Activated T-cell treated with anti-CD3 and anti-CD28 coated beads for 48 hours (primary cell): ENCODE measurements at places on chromosomes 3 and 15.

DNA sequence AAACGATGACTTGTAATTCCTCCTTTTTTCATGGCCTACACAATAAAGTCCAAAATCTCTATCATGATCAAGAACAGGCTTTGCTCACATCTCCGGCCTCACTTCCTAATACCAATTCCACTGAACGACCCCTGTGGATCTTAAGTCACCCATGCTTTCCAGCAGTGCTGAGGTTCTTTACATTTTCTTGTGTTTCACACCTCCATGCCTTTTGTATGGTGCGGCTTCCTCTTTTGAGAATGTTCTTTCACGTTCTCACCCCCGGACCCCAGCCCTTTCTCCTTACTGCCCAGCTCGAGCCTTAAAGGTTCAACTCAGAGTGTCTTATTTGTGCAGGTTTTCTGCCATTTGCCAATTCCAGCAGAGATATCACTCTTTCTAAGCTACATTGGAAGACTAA is 70.1 kb downstream of the CSNK1G1 start:
- DNase-seq, result no peak

DNA sequence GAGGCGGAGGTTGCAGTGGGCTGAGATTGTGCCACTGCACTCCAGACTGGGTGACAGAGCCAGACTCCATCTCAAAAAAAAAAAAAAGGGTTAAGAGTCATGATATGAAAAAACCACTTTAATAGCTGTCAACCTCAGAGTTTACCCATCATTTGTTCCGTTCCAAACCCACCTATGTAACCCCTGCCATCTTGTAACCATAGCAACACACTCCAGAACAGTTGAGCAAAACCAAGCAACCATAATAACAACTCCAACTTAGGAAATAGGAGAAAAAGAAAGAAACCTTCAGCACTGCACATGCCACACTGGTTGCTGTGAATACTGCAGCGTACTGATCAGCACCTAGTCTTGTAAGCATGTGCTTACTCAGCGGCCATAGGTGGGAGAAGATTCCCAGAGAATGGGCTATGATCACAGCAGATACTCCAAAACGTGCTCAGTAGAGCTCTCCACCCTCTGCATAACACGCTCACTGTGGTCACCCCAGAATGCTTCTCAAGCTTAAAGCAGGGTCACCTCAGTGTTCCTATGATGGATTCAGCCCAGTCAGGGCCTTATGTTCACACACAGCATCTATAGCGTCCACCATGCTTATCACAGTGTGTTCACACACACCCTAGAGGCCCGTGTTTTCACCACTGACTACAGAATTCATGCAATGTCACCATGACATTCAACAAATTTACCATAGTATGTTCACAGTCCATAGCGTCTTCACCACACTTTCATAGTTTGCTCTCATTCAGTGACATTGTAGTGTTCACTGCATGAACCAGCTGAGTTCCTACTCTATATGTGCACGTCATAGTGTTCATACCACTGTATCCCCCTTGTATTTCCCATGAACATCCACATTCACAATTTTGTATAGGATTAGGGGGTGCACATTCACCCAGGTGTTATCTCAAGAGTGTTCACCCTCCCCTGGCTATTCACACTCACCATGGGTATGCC is 6.5 kb upstream of the CILP start:
- DNase-seq, result no peak

GRCh38 chr15:41004490-41004889 is 51.2 kb downstream of the CHAC1 start:
- no peak for DNase-seq

DNA sequence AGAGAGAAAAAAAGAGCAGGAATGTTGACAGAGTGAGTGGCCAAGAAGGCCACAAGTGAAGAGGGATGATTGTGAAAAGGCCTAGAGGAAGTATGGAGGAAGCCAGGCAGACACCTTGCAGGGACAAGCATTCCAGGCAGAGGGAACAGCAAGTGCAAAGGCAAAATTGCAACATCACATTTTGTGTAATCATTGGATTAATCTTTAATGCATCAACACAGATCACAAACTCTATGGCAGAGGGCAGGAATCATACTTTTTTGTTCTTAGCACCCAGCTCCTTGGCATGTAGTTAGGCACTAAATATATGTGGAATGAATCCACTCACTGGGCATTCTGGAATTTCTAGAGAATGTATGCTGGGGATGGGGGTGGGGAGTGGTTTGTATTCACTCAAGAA is 312.1 kb upstream of the PROK2 start:
- no peak for DNase-seq

DNA sequence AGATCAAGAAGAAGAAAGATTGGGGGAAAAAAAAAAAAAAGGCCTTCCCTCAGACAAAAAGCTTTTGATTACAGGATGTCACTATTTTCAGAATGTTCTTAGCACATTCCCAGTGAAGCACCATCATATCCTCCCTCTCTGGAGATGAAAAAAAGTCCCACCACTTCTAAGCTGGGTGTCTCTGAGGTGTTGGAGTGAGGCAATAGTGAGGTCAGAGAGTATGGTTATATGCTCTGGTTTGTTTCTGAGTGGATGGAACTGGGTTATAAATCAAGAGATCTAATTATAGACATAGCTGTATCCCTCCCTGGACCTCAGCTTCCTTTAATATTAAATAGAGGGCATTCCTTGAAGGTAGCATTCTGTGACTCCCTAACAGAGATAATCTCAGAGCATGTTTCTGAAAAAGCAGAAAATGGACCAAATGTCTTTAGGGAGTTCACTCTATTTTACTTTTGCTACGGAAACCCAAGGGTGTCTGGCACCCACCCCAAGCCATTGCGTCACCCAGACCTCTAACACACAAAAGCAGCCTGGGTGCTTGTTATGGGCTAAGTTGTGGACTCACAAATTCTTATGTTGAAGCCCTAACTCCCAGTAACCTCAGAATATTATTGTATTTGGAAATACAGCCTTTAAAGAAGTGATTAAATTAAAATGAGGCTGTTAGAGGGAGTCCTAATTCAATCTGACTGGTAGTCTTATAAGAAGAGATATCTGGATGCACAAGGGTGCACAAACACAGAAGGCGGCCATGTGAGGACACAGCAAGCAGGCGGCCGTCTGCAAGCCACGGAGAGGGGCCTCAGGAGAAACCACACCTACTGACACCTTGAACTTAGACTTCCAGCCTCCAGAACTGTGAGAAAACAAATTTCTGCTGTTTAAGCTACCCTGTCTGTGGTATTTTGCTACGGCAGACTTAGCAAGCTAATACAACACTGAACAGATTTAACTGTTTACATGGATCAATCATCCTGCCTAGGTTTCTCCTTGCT is 81.5 kb downstream of the MB21D2 start:
- no peak for DNase-seq

GRCh38 chr3:184513276-184514170 is 48.1 kb upstream of the EPHB3 start:
- DNase-seq, result peak; percentile 73

GRCh38 chr3:114445233-114445632 is 151.4 kb downstream of the TIGIT start:
- DNase-seq, result no peak

DNA sequence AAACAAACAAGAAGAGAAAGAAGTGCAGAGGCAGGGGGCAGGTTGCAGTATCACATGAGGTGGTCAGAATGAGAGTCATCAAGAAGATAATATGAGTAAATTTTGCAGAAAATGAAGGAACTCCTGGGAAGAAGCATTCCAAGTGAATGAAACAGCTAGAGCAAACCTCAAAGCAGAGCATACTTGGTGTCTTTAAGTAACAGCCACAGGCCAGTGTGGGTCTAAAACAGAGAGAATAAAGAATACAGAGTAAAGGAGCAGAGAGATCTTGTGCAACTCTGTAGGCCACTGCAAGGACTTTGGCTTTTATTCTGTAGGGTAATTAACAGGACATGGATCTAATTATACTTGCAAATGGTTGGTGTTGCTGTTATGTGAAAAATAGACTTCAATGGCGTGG is 81.3 kb downstream of the STAC start:
- no peak for DNase-seq

DNA sequence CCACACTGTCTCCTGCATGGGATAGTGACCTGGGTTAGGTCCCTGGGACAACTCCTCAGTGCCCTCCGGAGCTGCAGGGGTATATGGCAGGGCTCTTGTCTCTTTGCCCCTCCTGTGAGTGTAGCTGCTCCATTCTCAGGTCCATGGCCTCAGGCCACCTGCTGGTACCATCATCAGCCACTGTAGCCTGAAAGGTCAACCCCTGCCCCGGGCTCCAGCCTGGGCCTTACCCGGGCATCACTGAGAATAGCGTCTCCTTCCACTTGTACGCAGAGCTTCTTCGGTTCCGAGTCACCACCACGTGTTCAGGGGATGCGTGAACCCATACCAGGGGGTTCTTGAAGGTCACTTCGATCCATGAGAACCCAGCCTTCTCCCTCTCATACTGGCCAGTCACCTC is 13.8 kb downstream of the ITIH4 start:
- no peak for DNase-seq

- DNase-seq, result no peak
These were observed 78.6 kb downstream of the FHIT start for GRCh38 chr3:61172684-61173083.

- DNase-seq, result no peak
These were observed 436.1 kb downstream of the TUSC7 start for GRCh38 chr3:117145677-117146076.

- DNase-seq, result no peak
These were observed 37.2 kb downstream of the IDH2 start for GRCh38 chr15:90064911-90065681.

GRCh38 chr15:40302981-40303380 is 4.8 kb downstream of the PLCB2 start:
- no peak for DNase-seq

GRCh38 chr3:18044971-18045880 is 302.8 kb upstream of the TBC1D5 start:
- DNase-seq, result no peak

- no peak for DNase-seq
These were observed 57.7 kb upstream of the CTNNB1 start for GRCh38 chr3:41141433-41142167.

DNA sequence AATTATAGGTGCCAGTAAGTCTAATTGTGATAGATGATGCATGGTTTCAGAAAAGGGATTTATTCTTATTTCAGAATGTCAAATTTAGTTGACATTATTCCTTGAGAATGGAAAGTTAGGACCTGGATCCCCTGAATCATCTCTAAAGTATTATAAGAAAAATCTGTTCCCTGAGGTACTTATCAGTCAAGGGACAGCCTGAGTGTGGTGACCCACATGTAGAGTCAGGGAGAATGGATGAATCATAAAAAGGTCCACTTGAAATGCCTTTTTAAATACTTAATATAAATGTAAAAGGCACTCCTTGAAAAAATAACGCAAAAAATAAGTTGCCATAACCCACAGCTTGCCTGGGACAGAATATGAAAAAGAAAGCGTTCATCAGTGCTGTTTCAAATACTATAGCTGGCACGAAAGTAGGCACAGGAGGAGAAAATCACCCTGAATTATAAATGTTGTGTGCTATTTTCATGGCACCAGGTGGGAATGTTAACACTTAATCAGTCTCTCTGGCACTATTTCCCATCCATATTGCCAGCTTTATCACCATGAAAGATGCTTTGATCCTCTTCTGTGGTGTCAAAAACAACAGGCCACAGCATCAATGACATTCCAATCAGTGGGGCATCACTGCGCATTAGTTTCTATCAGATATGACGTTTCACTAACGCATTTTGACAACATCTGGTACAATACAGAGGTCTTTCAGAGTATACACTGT is 208.5 kb downstream of the EPHA3 start:
- DNase-seq, result no peak

GRCh38 chr3:104521606-104522336 is 844.9 kb upstream of the ALCAM start:
- no peak for DNase-seq

DNA sequence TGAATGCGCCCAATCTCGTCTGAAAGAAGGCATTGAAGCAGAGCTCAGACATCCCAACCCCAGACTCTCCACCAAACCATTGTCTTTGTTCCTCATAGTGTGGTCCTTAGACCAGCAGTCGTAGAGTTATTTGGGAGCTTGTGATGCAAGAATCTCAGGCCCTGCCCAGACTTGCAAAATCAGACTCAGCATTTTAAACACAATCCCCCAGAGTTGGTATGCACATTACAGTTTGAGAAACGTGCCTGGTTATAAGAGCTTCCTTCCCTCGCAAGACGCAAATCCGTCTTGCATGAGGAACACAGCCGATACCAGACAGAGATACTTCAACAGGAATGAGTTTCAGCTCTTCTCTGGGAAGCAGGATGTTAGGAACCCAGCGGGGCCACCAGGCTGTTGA is 38.9 kb upstream of the IREB2 start:
- DNase-seq, result no peak

DNA sequence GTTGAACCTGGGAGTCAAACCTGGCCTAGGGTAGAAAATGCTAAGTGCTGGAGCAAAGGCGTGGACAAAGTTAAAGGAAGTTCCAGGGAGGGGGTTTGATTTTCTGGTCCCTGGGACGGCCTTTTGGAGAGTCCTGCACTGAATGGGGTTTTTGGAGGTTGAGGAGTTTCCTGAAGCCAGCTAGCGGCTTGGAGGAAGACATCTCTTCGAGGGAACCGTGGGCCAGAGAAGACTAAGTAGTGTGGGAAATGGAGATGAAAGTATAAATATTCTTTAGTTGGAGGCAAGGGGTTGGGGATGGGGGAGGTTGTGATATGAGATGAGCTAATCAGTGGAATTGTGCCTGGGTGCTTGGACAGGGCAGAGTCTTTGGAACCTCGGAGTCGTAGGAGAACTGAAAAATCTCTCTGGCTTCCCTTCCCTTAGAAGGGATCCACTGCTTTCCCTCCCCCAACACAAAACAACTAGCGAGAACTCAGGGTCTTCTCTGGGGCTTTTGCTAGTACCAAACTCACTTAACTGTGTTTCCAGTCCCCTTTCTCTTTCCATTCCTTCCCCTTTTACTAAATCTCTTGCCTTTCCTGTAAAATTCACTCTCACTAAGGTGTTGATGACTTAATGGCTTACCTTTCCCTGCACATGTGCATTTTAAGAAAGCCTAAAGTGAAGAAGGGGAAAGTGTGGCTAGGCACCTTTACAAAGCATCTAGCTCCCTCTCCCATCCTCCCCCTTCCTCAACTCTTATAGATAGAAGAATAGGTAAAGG is 1.0 kb downstream of the LPP start:
- no peak for DNase-seq

DNA sequence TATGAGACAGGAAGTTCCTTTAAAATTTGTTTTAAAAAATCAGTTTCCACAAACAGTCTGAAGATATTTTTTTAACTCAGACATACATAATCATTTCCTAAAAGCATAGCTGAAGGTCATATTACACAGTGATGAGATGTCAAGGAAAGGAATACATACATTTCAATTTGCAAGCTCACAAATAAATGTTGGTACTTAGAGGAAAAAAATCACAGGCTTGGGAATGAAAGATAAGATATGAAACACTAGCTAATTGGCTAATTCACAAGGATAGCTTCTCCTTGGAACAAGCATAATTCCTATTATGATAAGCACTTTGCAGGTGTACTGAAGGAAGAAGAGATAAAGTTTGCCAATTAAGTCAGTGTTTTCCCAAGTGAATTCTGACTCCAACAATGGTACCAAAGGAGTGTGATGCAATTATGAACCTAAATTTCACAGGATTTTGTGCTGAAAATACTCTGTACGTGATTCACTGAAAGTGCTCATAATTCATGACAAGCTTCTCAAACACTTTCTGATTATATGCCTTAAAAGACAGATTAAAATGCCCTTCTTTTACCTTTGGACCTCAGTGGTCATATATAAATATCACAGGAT is 112.4 kb downstream of the FRMD5 start:
- DNase-seq, result no peak

GRCh38 chr3:69963643-69964042 is 35.9 kb upstream of the SAMMSON start:
- DNase-seq, result no peak

GRCh38 chr3:117165176-117165575 is 455.6 kb downstream of the TUSC7 start:
- no peak for DNase-seq

- peak; percentile 29 for DNase-seq
These were observed 8.2 kb upstream of the GRIP2 start for GRCh38 chr3:14548321-14548729.
